ENCODE measurements at places on chromosomes 3 and 15.

GRCh38 chr3:195859846-195860411 is 48.2 kb upstream of the MUC4 start:
- DNase-seq, result no peak

GRCh38 chr3:181930105-181930504 is 218.4 kb downstream of the SOX2 start:
- no peak for DNase-seq

DNA sequence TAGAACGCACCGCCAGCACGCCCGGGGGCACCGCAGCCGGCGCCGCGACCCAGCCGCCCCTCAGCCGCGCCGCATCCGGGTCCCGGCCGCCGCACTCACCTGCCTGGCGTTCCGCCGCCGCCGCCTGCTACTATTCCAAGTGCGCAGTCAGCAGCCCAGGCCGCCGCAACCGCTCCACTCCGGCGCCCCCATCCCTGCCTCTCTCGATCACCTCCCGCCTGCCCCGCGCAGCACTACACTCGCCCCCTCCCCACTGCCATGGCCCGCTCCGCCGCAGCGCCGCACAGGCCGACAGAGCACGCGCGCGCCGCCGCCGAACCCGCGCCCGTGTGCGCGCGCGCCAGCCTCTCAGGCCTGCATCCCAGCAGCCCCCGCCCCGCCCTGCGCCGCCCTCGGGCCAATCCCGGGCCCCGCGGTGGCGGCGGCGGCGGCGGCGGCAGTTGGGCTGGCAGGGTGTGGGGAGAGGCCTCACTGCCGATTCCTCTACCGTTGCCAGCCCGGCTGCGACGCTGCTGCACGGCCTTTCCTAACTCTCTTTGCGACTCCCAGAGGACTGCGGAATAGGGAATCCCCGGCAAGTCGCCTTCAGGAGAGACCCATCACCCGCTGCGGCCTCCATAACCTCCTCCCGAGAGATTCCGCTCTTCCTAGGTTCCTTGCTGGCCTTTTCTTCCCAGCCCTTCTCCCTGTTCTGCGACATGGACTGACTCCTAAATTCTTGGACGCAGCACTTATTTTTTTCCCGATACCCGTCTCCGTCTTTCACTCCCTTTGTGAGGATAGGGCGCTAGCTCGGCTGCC is at the start of gene PIK3CB:
TSS of gene PIK3CB (minus strand) at position 333 of the 801 bp plus-strand sequence. CDS start 75,585 bp downstream, outside the sequence.
- peak; percentile 82 for DNase-seq

DNA sequence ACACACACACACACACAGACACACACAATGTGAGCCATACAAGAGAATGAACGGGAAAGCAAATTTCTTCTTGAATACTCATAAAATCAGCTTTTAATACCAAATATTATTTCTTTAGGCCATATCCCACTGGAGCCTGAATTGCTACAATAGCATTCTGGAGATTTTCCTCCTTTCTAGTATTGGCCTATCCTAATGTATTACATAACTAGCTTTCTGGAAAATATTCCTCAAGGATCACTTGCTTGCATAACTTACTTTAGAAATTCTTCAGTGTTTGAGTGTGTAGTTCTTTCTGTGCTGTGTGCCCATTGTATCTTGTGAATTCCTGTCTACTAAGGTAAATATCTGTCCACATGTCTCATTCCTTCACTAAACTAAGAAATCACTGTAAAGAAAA is 351.0 kb upstream of the MCTP2 start:
- no peak for DNase-seq

- DNase-seq, result no peak
Observed at GRCh38 chr3:144369129-144369879, 397.7 kb downstream of the DIPK2A start.
